K562 (cell line): ENCODE measurements at places on chromosomes 11 and 22. TPM values are rescaled to one million over a fixed set of nuclear protein-coding genes. Genes with fewer than 3 reads are reported as not detected.

GRCh38 chr11:43687120-43687791, 6.7 kb downstream of the HSD17B12 start:
- no peak for DNase-seq

DNA sequence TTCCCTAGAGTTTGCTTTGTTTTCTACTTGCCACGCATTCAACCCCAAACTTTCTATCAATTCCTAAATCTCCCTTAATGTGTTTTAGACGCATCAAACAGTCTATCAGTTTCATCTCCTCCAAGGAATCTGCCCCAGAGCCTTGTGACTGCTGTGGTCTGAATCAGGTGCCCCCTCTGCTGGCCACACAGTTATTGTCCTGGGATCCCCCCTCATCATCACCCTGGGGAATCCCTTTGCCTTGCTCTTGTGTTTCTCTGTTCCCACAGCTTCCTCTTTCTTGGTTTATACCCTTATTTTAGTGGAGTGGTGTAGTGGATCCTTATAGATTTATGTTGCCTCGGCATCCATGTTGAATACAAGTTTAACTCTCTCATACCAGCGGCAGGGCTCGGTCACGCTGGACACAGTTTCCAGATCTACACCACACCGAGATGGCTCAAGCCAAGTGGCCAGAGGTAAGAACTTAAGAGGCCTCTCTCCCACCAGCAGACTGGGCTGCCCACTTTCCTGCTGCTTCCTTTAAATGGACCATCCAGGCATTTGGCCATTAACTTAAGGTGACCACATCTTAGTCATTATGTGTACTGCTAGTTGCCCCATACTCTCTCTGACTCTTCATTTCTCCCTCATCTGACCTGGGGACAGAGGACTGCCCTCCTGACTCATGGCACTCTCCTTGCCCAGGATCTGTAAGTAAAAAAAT, 8.2 kb downstream of the UPB1 start:
- peak; percentile 63 for DNase-seq

GRCh38 chr11:128524172-128524571, 63.2 kb downstream of the ETS1 start:
- DNase-seq = no peak

DNA sequence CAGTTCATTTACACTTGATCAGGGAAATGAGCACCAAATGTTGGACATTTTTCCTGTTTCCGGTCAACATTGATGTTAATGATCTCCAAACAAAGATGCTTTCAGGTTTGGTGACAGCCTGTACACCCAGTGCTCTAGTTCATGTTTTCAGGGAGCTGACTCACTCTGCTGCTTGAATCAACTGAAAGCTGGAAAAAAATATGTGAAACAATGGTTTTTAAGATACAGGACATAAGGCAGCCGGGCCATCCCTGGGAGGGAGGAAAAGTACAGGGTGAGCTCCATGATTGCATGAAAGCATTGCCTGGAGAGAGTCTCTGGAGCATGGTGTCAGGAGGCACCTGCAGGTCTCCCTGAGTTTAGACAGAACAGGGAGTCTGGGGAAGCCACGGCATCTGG, 259.6 kb downstream of the TBC1D22A start:
- DNase-seq = no peak

DNA sequence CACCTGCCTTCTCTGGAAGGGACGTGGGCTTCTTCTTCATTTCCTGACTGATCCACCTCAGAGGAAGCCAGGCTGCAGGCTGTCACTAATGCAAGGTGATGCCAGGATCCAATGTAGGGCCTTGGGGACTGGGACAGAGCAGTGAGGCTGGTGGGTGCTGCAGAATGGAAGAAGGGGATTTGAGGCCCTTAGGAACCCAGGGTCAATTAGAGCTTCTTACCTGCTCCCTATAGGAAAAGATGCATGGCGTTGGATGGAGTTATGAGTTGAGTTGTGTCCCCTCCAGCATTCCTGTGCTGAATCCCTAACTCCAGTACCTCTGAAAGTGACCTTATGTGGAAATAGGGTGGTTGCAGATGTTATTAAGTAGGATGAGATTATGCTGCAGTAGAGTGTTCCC, 190.4 kb downstream of the MIAT start:
- no peak for DNase-seq

DNA sequence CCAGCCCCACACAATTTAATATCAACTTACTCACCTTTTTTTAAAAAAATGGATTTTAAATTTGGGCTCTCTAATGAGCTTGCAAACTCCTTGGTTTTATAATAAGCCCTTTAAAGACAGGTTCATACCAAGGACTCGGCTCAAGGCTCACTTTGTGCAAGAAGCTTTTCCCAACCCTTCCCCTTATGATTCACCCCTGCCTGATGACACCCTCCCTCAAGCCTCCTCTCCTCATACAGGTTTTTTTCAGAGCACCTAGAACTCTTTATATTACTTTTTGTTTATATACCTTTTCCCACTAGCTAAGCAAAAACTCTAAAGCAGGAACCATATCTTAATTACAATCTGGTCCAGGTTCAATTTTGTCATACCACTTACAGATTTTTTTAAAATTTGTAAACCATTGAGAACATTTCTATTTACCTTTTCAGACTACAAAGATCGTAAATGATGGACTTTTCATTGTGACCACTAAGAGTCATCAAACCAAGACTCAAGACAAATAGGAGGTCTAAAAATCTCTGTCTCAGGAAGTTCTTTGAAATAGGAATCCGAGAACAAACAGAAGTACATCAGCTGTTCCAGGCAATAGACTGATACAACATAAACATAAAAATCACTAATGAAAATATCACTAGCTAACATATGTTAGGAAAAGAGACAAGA, 13.1 kb upstream of the EXPH5 start:
- DNase-seq = no peak

DNA sequence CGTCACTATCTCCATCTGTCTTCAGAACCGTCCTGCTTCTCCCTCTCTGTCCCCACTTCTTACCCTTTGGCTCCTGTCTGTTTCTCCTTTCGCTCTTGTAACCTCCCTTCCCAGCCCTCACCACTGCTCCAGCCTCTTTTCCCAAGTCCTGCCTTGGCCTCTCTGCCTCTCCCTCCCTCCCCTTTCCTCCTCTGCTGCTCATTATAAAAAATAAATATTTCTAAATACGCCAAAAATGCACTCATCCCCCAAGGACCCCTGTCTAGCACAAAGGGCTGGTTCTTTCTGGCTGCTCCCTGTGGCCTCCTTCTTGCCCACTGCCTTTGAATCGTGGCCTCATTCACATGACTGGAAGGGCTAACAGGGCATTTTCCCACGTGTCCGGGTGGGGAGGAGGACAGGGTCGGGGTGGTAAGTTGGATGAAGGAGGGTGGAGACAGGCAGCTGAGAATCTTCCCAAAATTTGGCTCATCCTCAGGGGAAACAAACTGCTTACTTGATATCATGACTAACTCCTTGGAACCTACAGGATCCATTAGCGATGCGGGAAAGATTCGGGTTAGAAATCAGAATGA, 26.4 kb upstream of the OAF start:
- DNase-seq = no peak

DNA sequence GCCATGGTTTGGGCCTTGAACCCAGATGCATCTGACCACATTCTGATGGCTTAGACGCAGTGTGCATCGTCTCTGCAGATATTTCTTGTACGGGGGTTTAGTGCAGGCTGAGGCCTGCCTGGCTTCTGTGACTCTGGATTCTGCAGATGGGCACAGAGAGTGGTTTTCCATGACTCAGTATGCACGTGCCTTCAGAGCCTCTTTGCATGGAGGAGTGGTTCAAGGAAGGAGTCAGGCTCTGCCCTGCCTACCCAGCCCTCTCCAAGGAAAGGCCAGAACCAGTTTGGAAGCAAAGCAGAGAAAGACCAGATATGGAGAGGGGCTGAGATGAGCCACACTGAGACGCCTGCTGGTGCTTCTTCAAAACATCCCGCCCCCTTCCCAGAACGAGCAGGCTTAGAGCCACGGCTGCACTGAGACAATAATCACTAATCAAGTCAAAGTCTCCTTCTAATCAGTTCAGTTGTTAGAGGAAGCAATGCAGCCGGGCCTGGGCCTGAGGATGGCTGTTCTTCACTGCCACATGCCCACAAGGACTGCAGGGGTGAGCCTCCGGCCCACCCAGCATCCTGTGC, 308.9 kb downstream of the NXPE2 start:
- DNase-seq = no peak

The KRTAP5-8 gene
- total RNA-seq = not detected in 2 replicates

- peak; percentile 62 for DNase-seq
These were observed 47.2 kb upstream of the CEP295 start for GRCh38 chr11:93614173-93614722.

DNA sequence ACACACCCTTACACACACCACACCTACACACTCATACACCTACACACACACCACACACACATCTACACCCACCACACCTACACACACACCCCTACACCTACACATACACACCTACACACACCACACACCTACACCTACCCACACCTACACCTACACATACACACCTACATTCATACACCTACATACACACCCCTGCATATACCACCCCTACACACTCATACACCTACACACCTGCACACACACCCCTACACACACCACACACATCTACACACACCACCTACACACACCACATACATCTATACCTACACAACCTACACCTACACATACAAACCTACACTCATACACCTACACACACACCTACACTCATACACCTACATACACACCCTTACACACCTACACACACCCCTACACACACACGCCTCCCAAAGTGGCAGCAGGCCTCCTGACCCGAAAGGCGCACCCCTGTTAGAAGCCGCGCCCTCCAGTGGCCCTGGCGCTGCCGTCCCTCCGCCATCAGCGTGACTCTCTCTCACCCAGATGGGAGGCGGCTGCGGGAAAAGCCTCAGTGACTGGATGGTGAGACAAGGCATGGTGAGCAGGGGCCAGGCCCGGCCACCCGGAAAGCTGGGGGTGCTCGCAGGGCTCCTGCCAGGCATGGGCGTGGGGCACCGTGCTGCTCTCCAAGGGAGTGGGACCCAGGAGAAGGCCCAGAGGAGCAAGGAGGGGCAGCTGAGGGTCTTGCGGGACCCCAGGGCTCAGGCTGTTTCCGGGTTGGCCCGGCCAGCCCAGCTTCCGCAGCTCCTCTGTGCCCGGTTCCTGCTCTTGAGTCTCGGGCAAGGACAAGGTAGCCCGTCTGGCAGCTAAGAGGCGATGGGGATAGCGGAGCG, 37.0 kb upstream of the HMOX1 start:
- no peak for DNase-seq

The IL10RA gene
- 4.6 and 4.9 TPM in 2 replicates for total RNA-seq
